ENCODE measurements at places on chromosomes 6 and 20.
A peak's percentile ranks its signal among the peaks of the same experiment; 100 is the strongest.

DNA sequence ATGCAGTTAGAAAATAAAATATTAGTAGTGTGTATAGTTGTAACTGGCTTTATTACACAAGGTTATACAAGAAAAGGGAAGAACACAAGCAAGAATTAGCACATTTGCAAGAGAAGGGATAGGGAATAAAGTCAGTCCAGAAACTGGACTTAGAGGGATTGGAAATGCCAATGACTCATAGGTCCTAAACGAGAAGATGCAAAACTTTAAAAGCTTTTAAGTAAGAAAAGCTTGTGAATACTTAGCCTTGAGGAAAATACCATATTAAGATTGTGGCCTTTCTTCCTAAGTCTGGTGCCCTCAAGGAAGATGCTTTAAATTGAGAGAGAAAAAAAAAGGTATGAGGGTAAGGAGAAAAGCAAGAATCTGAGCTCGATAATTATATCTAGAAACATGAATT is 102.3 kb upstream of the MCHR2 start:
- DNase-seq = no peak

GRCh38 chr6:109612268-109612667 is 78.7 kb downstream of the AK9 start:
- DNase-seq = no peak

GRCh38 chr6:37640786-37641395 is 56.8 kb downstream of the MDGA1 start:
- no peak for DNase-seq

GRCh38 chr6:129368970-129369369 is 341.0 kb downstream of the ARHGAP18 start:
- DNase-seq = no peak

DNA sequence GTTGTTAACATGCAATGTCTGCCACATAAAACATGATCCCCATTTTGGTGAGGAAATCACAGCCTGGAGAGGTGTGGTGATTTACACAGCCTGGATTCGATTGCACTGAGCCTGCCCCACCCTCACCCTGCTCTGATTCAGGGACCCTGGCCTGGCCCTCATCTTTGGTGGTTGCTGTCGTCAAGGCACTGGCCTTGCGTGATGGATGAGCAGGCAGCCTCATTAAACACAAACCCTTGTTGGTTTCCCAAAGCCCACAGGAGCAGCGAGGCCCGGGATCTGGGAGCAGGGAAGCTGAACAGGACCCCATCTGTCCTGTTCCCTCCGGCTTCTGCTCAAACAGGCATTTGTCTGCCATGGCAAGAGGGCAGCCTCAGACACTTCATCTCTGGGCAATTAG is 70.8 kb downstream of the CHMP4B start:
- no peak for DNase-seq

GRCh38 chr6:167758309-167759023 is 68.2 kb upstream of the AFDN start:
- DNase-seq = no peak

- no peak for DNase-seq
Measured at GRCh38 chr6:157640746-157641451, 182.1 kb upstream of the SNX9 start.

DNA sequence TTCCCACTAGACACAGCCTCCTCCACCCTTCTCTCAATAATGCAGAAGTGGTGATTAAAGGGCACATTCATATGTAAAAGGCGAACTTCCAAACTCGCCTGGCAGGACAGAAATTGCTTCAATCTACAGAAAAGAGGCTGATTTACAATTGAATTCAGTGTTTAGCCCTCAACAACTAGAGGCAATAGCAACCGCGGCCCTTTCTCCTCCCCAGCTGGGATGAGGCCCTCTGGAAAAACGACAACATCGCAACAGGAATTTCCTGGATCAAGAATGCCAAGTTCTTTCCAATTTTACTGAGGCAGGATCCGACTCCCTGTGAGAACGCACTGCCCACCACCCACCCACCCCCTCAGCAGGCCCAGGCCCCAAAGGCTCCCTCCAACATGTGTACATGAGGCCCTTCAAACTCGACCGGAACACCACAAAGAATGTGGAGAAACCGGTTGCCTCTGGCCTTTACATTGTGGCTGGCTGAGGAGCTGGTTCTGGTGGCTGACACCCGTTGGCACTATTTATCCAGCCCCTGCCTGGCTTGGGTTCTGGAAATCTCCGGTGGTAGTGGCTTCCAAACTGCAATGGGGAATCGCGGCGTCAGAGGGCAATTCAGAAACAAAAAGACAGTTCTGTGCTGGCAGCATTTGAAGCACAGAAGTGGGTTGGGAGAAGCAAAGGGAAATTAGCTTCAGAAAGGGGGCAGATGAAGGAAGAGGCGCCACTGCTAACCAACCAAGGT is 36.8 kb downstream of the ZMYND8 start:
- peak; percentile 76 for DNase-seq

DNA sequence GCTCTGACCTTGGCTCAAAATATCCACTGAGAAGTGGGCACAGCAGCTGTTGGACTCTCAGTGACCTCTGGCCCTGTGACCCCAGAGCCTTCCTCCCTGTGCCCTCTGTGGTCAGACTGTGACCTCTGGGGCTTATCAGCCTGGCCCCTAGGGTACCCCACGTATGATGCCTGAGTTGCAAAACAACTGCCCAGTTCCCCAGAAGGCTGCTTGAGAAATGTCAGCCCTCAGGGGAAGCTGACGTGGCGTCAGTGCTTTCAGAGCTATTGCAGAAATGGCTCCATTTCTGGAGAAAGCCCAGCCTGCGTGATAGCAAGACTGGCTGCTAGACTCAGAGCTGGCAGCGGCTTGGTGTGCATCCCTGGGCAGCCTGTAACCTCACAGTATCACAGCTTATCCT is 31.5 kb upstream of the TGM2 start:
- DNase-seq = peak; percentile 94

DNA sequence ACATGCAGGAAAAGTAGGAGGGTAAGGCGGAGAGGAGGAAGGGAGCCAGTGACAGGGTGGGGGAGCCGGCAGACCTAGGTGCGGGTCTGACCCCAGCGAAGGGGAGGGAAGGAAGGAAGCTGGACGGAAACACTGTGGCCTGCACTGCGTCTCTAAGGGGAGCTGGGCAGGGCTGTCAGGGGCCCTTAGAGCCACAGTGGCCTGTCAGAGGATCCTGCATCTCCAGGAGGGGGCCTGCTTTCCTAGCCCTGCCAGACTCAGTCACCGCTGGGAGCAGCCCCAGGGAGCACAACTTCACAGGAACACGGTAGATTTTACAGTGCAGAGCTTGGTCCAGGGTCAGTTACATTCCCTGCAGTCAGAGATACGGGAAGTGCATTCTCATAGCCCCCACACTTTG is 118.2 kb downstream of the PACRG start:
- DNase-seq = no peak

DNA sequence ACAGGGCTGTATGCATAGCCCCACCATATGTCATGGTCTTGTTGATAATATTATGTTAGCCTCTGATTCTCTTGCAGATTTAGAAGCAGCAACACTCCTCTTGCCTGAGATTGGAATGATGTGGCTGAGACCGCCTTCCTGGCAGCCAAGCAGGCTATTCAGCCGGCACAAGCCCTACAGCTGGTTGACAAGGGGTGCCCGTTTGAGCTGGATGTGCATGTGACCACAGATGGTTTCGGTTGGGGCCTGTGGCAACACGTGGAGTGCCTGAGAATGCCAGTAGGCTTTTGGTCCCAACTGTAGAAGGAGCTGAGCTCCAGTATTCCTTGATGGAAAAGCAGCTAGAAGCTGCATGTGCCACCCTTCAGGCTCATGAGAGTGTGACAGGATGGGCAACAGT is 303.6 kb upstream of the POU3F2 start:
- no peak for DNase-seq

DNA sequence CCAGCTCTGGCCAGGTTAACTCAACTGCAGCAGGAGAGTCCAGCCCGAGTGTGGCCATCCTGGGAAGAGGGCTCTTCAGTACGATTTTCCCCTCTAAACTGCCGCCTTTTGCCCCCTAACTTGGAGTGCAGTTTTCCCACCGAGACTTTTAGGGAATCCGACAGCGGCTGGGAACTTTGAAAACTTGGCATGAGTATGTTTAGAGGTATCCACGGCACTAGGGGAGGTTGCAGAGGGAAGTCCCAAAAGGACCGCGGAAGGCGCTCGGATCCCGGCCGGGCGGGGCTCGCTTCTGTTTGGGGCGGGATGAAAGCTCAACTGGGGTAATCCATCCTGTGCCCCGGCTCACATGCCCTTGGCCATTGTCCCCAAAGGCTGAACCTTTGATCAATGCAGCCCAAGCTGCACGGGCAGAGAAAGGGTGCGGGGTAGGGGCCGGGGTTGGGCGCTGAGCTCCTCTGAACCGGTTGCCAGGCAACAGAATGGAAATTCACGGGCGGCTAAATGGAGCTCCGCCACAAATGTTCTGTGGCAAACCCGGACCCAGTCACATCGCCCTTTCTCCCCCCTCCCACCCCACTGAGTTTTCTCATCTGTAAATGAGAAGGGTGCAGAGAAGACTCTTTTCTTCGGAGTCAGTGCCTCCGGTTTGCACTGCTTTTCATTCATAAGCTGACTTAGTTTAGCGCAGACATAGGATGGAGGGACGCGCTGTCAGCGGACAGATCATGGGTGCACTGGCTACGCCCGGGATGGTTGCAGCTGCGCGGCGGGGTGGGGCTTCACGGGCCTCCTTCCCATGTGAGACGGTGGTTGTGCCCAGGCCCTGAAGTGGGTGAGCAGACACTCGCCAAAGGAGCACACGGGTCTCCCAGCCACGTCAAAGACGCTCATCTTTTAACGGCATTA is 2.3 kb downstream of the BMP6 start:
- DNase-seq = peak; percentile 36

GRCh38 chr20:8693709-8694108 is 375.2 kb upstream of the PLCB4 start:
- DNase-seq = peak; percentile 62

DNA sequence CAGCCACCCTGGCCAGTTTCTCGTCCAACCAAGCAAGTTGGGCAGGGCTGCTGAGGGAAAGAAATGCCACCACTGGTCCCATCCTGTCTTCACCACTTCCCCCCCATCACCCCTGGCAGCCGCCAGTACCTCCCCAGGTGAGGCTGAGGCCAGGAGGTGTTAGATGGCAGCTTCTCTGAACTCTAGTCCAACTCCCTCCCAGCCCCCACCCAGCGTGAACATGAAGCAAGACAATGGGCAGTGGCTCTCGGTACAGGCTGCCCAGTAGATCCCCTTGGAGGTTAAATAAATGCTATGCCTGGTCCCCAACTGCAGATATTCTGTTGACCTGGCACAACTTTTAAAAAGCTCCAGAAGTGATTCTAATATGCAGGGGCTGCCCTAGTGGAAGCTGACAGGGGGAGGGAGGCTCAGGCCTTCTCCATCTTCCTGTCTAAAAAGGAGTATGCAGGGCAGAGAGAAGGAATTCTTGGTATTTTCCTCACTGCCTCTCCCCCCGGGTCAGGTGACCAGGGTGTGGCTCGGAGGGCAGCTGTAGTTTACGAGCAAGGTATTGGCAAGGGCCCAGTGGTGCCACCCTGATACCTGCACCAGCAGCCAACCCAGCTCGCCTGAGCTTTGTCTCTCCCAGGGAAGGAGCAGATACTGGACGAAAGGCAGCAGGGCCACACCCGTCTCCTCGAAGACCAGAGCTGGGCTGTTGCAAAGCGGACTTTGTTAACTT is 25.7 kb downstream of the KCNK5 start:
- no peak for DNase-seq

DNA sequence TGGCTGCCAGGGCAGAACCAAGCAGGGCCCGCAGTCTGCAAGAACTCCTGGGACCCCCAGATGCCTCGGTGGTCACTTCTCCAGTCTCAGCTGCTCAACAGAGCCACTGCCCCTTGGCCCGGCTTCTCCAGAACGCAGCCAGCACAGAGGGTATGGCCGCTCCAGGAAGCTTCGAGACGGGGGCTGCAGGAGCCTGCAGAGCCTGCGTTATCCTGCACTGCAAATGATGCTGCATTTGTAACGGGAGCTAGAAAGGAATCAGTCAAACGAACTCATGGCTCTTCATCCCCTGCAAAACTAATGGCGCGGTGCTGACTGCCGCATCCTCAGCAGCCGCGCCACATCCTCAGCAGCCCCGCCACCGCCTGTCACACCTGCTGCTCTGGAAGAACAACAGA is 254.9 kb downstream of the TAF4 start:
- DNase-seq = no peak

DNA sequence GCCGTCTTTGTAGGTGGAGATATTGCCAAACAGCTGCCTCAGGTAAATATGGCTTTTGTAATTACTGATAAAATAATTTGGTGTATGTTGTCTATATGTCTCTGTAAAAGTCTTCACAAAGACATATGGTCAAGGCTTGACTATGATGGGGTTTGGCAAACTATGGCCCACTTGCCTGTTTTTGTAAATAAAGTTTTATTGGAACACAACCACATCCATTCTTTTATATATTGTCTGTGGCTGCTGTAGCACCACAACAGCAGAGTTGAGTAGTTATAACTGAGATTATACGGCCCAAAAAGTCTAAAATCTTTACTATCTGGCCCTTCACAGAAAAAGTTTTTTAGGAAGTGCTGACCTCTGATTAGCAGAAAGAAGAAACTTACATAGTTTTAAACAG is 133.6 kb downstream of the DNAH8 start:
- DNase-seq = no peak

GRCh38 chr6:108417027-108417426 is 122.2 kb downstream of the AFG1L start:
- DNase-seq = no peak

DNA sequence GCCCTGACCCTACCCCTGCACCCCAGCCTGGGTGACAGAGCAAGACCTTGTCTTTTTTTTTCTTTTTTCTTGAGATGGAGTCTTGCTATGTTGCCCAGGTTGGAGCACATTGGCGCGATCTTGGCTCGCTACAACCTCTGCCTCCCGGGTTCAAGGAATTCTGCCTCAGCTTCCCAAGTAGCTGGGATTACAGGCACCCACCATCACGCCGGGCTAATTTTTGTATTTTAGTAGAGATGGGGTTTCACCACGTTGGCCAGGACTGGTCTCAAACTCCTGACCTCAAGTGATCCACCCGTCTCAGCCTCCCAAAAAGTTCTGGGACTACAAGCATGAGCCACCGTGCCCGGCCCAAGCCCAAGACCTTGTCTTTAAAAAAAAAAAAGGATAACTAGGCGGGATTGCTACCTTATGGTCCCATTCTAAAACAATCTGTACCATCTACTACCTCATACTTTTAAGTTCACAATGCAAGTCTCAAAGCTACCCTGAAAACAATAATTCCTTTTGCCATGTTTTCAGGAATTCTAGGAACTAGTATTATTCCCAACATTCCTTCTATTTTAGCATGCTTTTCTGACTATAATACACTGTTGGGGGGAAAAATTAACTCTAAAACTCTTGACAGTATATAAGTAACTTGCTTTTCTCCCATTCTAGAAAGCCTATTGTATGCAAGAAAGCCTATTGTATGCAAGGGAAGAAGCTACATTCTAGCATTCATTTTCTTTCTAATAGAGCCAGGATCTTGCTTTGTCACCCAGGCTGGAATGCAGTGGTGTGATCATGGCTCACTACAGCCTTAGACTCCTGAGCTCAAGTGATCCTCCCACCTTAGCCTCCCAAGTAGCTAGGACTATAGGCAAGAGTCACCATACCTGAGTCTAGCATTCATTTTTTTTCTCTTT is 6.6 kb downstream of the TUBB start:
- DNase-seq = no peak

DNA sequence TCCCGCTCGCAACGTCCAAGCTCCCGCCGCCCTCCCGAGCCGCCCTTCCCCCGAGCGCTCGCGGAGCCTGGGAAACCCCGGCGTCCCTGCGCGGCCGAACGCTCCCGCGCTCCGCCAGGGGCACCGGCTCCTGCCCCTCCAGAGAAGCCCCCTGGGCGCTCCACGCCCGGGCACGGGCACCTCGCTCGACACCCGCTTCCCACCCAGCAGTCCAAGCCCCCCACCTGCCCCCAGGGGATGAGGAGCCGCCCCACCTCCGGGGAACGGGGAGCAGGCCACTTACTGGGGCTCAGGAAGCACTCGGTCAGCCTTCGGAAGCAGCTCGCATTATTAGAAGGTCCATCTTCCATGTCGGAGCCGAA is 1.4 kb downstream of the PDE10A start:
- no peak for DNase-seq
